Kidney (tissue), 22 donors: ENCODE measurements at places on chromosomes 1 and 21. TPM values are rescaled to one million over a fixed set of nuclear protein-coding genes. Genes with fewer than 3 reads are reported as not detected.

DNA sequence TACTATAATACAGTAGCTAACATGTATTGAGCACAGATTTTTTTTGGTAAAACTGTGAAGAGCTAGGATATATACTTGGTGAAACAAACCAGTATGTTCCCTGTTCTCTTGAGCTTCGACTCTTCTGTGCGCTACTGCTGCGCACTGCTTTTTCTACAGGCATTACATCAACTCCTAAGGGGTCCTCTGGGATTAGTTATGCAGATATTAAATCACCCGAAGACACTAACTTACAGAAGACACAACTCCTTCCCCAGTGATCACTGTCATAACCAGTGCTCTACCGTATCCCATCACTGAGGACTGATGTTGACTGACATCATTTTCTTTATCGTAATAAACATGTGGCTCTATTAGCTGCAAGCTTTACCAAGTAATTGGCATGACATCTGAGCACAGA is 24.7 kb downstream of the LGALS8 start:
- peaks cover 57% of the 10 kb centered on the region for H3K36me3 ChIP-seq
- no peaks in the 10 kb centered on the region for H3K4me1 ChIP-seq
- DNase-seq = no peak
- H3K27ac ChIP-seq = no peak overlapping the region
- H3K27me3 ChIP-seq = no peaks in the 10 kb centered on the region

- no peak for DNase-seq
- peak overlapping the region; percentile 80 for H3K4me3 ChIP-seq
- peaks cover 6% of the 10 kb centered on the region for H3K4me1 ChIP-seq
- no peaks in the 10 kb centered on the region for H3K27me3 ChIP-seq
- peaks cover 13% of the 10 kb centered on the region for H3K36me3 ChIP-seq
Observed at GRCh38 chr1:204147406-204148383, 4.1 kb downstream of the ETNK2 start.

GRCh38 chr1:67748630-67749029 is 63.6 kb downstream of the GADD45A start:
- no peaks in the 10 kb centered on the region for H3K27me3 ChIP-seq
- H3K27ac ChIP-seq = peak overlapping the region; percentile 91
- H3K4me1 ChIP-seq = peaks cover 46% of the 10 kb centered on the region
- peak; percentile 88 for DNase-seq

DNA sequence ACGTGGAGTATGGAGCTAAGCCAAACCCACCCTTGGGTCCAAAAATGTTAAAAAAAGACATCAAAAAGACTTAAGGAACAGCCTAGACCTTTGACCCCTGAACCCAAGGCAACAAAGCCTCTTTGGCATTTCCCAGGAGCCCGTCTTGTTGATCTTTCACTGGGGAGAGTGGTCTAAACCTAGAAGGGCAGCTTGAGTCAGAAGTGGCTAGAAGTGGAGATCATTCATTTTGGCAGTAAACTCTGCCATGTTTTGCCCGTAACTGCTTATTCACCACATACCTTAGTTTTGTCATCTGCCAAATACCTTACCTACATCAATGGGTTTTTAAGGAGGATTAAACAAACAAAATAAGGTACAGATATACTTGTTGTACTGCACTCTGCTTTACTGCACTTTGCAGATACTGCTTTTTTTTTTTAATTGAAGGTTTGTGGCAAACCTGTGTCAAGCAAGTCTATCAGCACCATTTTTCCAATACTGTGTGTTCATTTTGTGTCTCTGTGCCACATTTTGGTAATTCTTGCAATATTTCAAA is 1.7 kb upstream of the CTSE start:
- DNase-seq = no peak
- H3K27ac ChIP-seq = no peak overlapping the region
- H3K4me3 ChIP-seq = no peak overlapping the region
- H3K4me1 ChIP-seq = no peaks in the 10 kb centered on the region
- no peaks in the 10 kb centered on the region for H3K27me3 ChIP-seq

RGSL1 gene
- not detected for total RNA-seq

ZFYVE9 gene
- total RNA-seq = 18.9 TPM

PCP4 gene
- total RNA-seq = 26.9 TPM
